ENCODE measurements at places on chromosomes 1 and 21.

DNA sequence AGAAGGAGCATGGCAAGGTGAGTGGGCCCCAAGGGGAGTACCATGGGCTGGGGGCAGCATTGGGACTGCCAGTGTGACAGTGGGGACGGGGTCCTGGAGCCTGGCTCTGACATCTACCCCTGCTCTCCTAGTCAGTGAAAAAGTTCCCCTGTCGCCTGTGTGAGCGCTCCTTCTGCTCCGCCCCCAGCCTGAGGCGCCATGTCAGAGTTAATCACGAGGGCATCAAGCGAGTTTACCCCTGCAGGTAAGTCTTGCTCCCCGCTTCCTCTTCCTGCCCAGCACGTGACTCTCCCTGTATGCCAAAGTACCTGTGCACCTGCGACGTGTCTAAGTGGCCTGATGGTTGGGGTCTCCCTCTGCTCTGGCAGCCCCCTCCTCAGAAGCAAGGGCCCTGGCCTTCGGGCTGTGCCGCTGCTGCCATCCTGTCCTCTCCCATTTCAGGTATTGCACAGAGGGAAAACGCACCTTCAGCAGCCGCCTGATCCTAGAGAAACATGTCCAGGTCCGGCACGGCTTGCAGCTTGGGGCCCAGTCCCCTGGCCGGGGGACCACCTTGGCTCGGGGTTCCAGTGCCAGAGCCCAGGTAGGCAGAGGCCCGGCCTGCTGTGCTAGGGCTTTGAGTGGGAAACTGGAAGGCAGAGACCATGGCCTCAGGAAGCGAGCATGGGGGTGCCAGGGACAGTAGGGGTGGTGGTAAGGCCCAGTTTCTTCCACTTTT is 8.1 kb downstream of the ZNF687 start:
- no peak for DNase-seq

GRCh38 chr1:65164633-65165032 is 16.6 kb downstream of the AK4 start:
- DNase-seq, result no peak

DNA sequence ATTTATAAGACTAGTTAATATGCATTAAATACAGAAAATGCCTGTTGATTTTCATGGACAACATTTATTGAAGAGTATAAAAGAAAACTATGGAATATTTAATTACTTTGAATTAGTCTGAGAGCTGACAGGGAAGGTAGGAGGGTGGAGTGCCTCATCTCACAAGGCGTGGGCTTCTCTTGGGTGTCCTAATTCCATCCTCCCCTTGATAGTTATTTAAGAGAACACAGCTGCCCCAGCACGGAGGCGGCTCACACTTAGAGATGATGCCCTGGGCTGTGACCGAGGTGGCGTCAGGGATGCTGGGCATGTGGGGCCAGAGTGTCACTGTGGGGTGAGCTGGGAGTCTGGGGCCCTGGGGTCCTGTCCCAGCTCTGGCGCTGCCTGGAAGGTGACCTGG is 493.0 kb downstream of the PTPRU start:
- no peak for DNase-seq

DNA sequence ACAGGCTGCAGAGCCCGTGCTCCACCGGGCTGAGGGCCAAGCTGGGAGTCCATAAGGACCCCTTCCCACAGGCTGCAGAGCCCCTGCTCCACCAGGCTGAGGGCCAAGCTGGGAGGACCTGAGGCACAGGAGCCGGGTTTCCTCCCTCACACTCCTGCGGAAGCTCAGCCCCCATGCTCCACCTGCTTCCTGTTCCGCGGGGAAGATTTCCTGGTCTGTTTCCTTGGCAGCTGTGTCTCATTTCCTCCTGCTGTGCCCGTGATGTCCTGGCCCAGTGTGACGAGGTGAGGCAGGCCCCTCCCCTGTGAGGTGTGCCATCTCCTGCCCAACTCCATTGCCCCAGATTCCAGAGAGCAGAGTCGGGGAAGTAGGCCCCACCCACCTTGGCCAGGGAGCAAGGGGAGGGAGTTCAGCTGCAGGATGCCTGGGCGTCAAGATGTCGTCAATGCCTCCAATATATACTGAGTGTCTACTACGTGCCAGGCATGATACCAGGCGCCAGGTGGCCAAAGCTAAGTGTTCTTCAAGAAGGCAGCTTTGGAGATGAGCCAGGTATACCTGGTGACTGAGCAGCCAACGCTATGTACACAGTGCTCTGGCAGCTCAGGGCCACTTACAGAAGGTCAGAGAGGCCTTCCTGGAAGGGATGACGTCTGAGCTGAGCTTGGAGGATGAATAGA is 58.8 kb downstream of the NAV1 start:
- no peak for DNase-seq

- DNase-seq, result no peak
Observed at GRCh38 chr1:90821788-90822359, 104.8 kb upstream of the BARHL2 start.

DNA sequence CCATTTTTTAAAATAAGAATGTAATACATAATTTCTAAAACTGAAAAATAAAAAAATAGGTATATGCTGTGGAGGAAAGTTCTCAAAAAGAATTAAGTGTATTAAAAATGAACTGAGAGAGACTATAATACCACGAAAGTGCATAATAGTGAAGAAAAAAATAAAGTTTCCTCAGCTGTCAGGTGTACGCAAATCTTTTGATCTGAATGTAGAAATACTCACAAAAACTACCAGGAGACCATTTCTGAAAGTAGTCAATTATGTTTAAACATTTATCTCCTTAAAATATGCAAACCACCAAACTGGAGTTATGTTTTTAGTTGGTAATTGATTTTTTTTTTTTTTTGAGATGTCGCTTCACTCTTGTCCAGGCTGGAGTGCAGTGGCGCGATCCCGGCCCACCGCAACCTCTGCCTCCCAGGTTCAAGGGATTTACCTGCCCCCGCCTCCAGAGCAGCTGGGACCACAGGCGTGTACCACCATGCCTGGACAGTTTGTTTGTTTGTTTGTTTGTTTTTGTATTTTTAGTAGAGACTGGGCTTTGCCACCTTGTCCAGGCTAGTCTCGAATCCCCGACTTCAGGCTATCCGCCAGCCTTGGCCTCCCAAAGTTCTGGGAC is 1169.2 kb upstream of the B3GALT2 start:
- no peak for DNase-seq

DNA sequence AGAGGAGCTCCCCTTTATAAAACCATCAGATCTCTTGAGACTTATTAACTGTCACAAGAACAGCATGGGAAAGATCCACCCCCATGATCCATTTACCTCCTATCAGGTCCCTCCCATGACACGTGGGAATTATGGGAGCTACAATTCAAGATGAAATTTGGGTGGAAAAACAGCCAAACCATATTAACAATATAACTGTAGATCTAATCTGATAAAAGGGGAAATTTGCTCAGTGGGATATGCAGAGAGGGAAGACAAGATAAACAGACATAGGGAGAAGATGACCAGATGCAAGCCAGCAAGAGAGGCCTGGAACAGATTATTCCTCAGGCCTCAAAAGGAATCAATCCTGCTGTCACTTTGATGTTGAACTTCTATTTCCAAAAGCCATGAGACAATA is 841.5 kb downstream of the LRRIQ3 start:
- DNase-seq, result no peak

GRCh38 chr1:1388078-1388472 is 11.1 kb downstream of the CCNL2 start:
- no peak for DNase-seq

GRCh38 chr1:231853588-231854207 is 227.1 kb downstream of the DISC1 start:
- no peak for DNase-seq

- no peak for DNase-seq
Observed at GRCh38 chr1:10776190-10776905, 20.1 kb downstream of the CASZ1 start.

DNA sequence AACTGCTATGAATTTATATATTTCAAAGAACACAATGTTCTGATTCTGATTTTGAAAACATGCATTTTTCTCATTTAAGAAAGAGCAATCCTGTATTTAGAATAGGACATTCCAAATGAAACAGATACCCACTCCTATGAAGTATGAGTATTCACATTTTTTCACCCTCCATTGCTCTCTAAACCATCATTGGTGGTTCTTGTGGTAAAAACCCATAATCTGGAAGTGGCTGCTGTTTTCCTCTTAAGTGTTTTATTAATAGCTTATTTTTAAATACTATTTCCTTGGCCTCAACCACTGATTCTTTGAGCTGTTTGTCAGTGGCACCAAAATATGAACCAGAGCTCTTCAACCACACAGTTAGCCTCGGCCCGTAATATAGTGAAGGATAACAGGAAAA is 60.0 kb upstream of the ADAM30 start:
- DNase-seq, result no peak

- no peak for DNase-seq
Observed at GRCh38 chr1:23100074-23100748, 68.4 kb downstream of the LUZP1 start.

DNA sequence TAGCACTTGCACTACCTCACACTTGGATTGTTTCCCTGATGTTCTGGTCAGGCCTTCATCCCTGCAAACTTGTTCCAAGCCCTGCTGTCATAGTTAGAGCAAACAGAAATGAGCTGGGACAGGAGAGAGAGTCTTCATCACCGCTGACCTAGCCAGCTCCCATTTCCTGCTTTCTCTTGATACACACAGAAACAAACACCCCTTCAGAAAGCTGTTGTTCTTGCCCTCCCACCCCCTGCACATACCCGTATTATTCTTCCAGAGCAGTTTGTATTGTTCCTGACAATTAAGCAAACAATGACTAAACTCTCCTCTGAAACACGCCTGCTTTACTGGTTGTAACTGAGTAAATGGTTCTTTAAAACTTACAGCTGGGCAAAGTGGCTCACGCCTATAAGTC is 2.9 kb upstream of the SYT2 start:
- no peak for DNase-seq

- no peak for DNase-seq
Observed at GRCh38 chr1:222275729-222276465, 272.0 kb downstream of the HHIPL2 start.

GRCh38 chr1:219991511-219991810 is 54.8 kb downstream of the EPRS1 start:
- no peak for DNase-seq

GRCh38 chr1:33377756-33378155 is 53.1 kb downstream of the PHC2 start:
- no peak for DNase-seq

DNA sequence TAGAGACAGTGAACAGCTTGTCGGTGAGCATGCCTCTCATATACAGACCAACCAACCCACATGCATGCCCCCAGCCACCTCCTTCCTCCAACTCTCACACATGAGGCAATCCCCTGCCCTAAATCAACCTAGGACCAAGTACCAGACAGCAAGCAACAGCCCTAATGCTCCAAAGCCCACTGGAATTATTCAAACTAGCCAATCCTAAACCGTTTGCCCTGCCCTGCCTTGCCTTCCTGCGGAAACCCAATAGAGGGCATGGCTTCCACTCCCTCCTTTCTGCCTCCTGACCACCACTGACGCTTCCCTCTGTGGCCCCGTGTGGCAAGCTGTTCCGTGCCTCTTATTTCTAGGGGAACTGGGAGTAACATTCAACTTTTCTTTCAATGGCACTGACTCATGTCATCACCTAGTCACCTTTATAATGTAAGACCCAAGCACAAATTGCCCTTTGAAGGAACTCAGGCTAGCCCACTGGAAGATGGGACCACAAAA is 129.3 kb upstream of the GJB5 start:
- DNase-seq, result no peak

DNA sequence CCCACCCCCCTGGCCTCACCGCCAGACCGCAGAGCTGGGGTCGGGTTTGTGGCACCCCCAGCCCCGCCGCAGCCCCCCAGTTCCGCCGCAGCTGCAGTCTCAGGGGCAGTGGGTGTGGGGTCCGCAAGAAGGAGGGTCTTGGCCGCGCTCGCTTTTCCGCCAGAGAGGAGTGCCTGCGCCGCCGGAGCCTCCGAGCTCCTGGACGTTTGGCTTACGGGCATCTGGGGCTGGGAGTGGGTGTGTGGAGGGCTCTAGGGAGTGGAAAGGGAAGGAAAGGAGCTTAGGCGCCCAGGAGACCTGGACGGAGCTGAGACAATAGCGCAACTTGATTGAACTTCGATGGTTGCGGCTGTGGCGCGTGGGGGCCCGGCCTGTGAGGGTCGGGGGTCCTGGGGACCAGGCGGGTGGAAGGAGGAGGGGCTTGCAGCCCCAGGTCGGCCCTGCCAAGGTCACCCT is 88.8 kb upstream of the IPO9 start:
- DNase-seq, result no peak

- DNase-seq, result no peak
Observed at GRCh38 chr1:58879464-58879863, 95.6 kb upstream of the JUN start.

- DNase-seq, result no peak
Observed at GRCh38 chr1:98059620-98060019, 138.8 kb upstream of the DPYD start.

DNA sequence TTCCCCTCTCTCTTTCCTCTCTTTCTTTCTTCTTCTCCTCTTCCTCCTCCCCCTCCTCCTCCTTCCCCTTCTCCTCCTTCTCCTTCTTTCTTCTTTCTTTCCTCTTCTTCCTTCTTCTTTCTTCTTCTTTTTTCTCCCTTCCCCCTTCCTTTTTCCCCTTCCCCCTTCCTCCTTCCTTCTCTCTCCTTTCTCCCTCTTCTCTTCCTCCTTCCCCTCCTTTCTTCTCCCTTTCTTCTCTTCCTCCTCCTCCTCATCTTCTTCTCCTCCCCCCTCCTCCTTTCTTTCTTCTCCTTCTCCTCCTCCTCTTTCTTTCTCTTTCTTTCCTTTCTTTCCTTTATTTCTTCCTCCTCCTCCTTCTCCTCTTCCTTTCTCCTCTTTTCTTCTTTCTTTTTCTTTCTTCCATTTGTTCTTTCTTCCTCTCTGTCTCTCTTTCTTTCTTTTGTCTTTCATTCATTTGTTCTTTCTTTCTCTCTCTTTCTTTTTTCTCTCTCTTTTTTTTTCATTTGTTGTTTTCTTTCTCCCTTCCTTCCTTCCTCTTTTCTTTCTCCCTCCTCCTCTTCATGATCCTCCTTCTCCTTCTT is 26.5 kb downstream of the HRNR start:
- no peak for DNase-seq

GRCh38 chr21:39400173-39400572 is 45.4 kb downstream of the LCA5L start:
- DNase-seq, result no peak

DNA sequence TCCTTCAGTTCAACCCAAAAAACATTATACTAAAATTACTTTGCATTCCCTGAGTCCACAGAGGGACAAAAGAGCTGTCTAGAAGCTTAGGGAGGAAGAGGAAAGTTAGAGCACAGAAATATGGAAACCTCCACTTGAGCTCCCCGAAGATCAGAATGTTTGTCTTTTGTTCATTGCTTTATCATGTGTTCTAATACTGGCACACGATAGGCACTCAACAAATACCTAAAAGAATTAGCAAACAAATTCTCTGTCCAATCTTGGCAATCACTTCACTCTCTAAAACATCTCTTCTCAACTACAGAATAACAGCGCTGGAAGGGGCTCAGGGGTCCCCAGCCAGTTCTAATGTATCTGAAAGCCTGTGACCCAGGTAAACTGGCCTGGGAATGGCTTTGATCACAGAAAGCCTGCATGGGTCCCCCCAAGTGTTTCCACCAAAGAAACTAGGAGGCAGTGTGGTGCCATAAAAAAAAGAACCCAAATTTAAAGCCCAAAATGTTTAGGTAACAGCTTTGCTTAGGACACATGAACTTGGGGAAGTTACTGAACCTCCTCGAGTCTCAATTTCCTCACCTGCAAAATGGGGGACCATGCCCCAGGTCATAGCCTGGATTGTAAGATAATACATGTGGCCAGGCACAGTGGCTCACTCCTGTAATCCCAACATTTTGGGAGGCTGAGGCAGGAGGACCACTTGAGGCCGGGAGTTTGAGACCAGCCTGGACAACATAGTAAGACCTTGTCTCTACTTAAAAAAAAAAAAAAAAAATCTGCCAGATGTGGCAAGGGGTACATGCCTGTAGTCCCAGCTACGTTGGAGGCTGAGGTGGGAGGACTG is 45.8 kb downstream of the SSBP3 start:
- DNase-seq, result no peak
